Activated naive CD8-positive, alpha-beta T cell treated with anti-CD3 and anti-CD28 coated beads, Interleukin-2, amount 10 ng/mL, durations not matched to agents 7 days and 5 days (primary cell): ENCODE measurements at places on chromosomes 1 and 21.

DNA sequence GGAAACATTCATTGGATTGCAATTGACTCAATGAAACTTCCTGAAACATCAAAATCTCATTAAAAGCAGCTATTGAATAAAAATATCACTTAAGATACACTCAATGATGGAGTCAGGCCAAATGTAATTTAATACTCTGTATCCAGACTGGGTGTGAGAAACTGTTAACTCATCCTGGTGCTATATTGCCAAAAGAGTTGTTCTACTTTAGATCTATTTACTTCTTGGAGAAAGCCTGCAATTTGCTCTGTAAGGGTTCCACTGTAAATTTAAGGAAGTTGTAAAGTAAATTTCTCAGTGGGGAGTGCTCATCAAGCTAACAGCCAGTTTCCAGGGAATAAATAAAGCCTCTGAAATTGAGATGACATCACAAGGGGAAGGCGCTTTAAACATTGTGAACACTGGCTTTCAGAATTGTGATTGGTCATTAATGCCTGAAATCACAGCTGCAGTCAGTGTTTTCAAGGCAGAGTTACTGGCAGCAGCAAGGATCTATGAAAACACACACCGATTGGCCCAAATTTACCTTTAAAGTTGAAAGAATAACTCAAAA lies 91.4 kb downstream of the OLFM3 start:
- DNase-seq: no peak

DNA sequence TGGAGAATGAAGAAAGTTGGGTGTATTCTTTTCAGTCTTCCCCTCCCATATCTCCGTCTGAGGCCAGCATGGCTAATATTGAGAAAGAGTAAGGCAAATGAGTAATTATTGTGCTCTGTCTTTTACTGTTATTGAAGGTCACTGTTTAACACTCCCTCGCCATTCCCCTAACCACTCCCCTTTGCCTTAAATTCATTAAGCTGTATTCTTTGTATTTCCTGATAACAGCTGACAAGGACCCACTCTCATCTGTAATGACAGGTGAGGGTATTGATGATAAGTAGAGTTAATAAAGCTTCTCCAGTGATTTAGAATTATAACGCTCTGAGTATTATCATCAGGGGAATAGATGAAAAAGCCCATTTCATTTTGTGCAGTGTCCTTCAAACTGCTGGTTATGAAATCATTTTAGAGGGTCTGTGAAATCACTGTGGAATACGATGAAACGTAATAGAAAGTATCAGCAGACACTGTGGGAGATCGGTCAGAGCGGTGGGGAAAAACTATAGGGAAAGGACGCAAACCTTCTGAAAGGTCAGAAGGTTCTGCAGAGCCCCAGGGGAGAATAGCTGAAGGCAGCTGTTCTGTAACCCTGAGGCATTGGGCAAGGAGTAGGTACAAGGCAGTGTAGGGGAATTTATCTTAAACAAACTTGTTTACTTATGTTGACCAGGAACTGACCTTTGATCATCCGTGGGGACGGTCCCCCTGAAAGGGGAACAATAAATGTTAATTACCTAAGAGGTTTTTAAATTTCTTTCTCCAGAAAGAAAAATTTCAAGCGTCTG lies 46.3 kb upstream of the CACYBP start:
- DNase-seq: no peak

DNA sequence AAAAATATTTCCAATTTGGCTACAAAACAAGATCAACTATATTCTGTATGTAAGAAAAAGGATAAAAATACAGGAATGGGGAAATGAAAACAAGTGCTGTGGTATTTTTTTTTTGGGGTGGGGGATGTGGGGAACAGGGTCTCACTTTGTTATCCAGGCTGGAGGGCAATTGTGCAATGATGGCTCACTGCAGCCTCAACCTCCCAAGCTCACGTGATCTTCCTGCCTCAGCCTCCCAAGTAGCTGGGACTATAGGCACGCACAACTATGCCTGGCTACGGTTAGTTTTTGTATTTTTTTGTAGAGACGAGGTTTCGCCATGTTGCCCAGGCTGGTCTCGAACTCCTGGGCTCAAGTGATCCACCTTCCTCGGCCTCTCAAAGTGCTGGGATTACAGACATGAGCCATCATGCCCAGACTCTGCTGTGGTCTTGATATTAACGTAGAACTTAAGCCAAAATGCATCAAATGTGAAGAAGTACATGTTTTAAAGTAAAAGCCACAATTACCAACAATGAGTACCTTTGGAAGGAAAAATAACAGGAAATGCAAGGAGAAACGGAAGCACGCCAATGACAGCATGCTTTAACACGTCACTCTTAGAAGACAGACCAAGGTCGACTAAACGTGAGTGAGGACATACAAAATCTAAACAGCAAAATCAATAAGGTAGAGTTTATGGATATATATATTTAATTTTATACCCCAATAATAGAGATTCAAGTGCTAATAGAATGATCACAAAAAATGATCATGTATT lies 8.8 kb upstream of the ABCB10 start:
- DNase-seq: no peak

DNA sequence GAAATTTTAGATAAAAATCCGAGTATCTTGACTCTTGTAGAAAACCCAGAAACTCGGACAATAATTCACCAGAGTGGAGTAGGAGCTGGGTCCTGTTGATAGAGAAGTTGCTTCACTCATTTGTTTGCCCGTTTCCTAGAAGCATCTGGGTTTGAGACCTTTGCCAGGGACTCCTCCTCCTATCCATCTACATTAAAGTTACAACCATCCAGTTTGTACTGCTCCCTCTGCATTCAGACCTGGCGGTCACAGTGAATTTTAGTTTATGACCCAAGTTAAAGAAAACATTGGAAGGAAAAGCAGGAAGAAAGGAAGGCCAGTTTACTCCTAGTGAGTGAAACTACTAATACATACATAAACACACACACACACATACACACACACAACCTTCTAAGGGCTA lies 64.6 kb downstream of the CLDN17 start:
- no peak for DNase-seq

DNA sequence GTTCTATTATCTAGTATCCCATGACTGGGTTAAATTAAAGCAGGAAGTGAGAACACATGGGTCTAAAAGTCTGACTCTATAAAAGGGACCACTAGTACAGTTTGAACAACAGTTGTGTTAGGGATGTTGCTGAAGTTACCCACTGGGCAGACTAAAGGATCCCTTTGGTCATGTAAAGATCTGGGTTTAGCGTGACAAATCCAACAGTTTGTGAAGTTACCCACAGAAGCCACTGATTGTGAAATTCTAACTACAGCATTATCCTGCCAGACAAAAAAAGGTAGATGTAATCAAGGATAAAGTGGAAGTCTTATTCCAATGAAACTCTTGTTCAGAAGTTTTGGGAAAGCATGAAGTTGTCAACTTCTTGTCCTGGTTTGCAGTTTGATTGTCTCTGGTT lies 5.7 kb downstream of the QSOX1 start:
- DNase-seq: no peak
